Prostate gland (tissue), 2 donors: ENCODE measurements at places on chromosomes 1 and 21.

GRCh38 chr1:32702599-32703478 is at the start of gene SYNC:
Gene SYNC (minus strand): TSS chr1:32702770. CDS start chr1:32702660, 110 bp downstream.
- DNase-seq, result no peak

GRCh38 chr1:76065270-76065669 is 9.3 kb upstream of the ST6GALNAC3 start:
- DNase-seq, result no peak

- DNase-seq, result no peak
These were observed 70.9 kb upstream of the NBPF4 start for GRCh38 chr1:108314815-108315214.

DNA sequence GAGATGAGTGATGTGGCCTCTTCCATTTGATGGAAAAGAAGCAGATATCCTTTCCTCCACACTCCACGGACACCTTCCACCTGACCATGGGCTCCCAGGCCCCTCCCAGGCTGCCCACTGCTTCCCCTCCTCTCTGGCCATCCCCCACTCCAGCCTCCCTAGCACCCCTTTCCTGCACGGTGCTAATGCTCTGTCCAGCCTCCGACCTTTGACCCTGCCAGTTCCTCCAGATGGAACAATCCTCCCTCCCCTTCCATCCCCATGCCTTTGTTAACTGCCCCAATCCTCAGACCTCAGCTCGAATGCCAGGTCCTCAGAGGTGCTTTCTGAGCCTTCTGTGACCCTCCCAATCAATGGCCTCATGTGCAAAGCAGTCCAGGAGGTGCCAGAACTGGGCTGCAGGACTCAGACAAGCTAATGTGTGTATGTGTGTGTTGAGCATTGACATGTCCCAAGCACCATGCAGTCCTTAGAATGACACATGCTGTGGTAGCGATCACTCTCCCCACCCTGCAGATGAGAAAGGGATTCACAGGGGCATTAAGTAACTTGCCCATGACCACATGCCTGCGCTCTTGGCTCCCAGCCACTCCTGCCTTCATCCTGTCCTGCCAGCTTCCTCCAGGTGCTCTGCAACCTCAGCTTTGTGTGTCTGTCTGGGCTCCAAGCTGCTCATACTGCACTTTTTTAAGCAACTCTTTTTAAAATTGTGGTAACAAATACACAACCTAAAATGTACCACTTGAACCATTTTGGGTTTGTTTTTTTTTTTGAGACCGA is 63.5 kb upstream of the EDN2 start:
- DNase-seq, result no peak

DNA sequence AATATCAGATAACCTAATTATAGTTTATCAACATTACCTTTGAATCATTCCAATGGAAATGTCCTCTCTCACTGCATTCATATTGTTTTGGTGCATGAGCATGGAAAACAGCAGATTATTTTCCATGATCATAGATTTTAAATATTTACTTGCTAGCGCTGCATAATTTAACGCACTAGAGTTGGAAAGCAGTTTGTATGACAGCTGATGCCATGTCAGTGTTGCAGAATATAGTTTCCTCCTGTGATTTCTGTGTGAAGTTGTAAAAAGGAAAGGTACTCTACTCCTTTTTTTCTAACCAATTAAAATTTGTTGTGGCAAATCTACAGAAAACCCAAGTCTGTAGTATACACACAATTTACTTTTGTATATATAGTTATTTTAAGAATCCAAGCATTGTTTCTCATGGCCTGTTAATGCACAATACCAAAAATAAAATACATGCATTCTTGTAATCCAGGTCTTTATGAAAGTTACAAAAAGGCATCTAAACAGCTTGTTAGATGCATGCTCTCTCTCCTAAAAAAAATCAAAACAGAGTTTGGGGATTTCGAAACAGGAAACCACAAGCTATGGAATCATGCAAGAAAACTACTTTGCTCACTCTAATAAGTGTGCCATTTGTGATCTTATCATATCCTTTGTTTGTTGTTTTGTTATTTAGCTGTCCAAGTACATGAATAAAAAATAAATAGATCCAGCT is 1.9 kb upstream of the ATG4C start:
- DNase-seq, result no peak

DNA sequence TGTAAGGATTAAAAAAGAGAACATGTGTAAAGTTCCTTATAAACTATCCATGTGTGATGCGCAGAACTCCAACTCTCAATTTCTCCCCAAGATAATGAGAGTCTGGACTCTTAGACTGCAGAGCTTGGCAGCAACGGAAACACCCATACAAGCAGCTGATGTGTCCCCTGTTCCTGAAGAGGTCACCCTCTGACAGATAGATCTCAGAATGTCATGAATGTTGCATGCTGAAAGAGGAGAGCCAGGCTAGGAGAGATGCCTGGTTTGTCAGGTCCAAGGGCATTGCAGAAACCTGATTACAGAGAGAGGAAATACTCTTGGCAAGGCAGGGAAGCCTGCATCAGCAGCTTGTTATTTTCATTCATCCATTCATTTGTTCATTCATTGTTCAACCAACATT is 24.2 kb downstream of the MTARC1 start:
- no peak for DNase-seq

- DNase-seq, result no peak
These were observed 472.6 kb upstream of the DEPDC1 start for GRCh38 chr1:68969441-68969840.

GRCh38 chr1:84668185-84668584 is 22.1 kb downstream of the SSX2IP start:
- DNase-seq, result no peak

- DNase-seq, result no peak
These were observed 976 bp upstream of the BMP8B start for GRCh38 chr1:39789571-39790110.

DNA sequence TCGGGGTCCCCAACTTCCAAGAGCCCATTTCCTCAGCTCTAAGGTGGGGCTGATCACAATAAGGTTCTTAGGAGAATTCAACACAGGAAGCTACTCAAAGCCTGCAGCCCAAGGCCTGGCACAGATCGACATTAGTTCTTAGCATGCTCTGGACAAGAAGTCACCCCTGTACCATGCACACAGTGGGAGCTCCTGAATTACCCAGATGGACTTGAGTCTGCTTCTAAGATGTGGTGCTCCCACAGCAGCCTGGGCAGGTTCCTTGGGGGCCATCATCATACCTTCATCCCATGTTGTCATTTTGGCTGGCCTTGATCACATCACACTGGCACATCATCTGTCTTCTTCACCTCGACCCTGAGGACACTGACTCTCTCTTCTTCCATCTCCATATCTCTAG is 153.3 kb upstream of the VAMP3 start:
- DNase-seq, result no peak

DNA sequence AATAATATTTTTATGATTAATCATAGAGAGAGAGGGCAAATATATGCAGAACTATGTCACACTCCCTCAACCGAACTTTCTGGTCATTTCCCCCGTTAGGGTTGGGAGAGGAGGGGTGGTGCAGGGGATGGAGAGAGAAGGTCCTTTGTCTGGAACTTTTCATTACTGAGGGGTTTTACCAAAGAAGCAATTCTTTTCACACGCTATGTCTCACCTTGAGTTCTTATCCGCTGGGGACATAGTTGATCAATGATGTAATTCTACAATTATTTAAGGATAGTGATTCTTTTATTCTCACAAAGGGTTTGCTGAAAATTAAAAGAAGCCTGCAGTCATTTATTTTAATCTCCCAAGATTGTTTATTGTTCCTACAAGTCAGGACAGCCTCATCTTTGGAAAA is 98.3 kb upstream of the RUNX1 start:
- DNase-seq, result no peak

- no peak for DNase-seq
These were observed 392.8 kb upstream of the CAMK1G start for GRCh38 chr1:209190591-209191261.

GRCh38 chr1:55012661-55013060 is 13.9 kb downstream of the BSND start:
- DNase-seq, result no peak

- no peak for DNase-seq
These were observed 71.7 kb downstream of the TRIM11 start for GRCh38 chr1:228334954-228335353.

- DNase-seq, result no peak
These were observed 744 bp upstream of the DDX20 start for GRCh38 chr1:111754984-111755330.

DNA sequence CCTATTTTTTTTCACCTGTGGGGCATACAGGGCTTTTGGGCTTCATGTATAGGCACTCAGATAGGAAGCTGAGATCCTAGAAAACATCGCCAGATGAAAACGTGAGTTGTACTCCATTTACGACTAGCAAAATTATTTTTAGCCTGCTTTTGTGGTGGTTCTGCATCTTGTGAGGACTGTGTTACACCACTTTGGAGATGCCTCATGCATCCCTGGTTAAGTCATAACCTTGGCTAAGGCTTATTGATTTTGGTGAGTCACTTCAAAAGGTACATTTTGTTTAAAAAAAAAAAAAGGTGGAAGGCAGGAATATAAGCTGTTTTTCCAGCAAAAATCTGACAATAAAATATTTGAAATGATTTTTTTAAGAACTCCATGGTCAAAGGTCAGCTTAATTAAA is 101.8 kb upstream of the OLFM3 start:
- no peak for DNase-seq

DNA sequence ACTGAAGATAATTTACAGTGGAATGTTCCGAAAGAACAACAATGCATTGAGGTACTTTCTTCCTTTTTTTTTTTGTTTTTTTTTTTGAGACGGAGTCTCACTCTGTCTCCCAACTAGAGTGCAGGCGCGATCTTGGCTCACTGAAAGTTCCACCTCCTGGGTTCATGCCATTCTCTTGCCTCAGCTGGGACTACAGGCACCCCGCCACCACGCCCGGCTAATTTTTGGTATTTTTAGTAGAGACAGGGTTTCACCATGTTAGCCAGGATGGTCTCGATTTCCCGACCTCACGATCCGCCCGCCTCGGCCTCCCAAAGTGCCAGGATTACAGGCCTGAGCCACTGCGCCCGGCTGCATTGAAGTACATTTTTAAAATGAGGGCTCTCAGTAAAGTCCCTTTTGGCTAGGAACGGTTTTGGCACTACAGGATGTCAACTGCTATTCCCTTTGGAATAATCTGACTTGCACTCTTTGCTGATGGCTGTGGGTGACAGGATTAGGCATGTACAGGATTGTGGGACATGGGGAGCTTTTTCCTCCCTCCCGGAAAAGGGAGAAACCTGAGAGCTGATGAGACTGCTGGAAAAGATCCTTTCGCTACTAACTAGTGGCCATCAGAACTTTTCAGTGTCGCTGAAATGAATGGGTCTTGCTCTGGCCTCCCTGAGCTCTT is 56.9 kb upstream of the EDEM3 start:
- DNase-seq, result no peak

DNA sequence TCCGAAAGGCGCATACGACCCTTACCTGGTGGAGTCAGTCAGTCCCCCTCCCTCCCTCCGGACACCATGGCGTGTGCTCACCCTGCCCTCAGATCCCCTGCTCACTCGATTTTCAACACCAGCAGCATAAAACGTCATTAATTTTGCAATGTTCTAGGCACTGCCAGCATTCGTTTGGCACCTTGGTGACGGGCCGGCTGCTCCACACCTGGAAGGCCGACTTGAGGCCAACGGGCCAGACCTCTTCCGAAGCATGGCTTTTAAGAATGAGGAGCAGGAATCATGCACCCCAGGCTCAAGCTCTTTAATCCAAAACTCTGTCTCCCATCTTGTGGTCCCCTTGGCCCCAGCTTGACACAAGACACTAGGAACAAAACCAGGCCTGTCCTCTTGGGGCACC is 33.1 kb downstream of the NPHP4 start:
- DNase-seq, result no peak
